A172 (cell line): ENCODE measurements at places on chromosomes 13 and 19.

DNA sequence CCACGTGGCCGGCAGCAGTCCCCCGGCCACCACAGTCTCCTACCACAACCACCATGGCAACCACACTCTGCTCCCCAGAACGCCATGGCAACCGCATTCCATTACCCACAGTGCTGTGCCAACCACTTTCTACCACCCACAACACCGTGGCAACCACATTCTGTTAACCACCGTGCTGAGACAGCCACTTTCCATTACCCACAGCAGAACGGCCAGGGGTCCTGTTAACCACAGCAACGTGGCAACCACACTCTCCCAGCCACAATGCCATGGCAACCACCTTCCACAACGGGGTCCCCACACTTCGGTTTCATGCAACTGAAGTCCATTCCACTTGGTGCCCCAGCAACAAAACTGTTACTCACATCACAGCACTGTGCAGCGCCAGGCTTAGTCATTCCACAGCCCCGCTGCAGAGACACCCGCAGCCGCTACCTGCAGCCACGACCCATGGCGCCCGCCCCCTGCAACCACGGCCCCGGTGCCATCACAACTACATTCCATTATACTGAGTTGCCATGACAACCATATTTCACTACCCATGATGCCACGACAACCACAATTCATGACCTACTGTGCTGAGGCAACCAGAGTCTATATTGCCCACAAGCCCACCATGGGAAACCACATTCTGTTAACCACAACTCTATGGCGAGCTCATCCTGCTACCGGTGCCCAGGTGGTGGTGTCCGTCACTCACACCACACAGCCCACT, 10.0 kb downstream of the DPF1 start:
- DNase-seq, result peak; percentile 86

DNA sequence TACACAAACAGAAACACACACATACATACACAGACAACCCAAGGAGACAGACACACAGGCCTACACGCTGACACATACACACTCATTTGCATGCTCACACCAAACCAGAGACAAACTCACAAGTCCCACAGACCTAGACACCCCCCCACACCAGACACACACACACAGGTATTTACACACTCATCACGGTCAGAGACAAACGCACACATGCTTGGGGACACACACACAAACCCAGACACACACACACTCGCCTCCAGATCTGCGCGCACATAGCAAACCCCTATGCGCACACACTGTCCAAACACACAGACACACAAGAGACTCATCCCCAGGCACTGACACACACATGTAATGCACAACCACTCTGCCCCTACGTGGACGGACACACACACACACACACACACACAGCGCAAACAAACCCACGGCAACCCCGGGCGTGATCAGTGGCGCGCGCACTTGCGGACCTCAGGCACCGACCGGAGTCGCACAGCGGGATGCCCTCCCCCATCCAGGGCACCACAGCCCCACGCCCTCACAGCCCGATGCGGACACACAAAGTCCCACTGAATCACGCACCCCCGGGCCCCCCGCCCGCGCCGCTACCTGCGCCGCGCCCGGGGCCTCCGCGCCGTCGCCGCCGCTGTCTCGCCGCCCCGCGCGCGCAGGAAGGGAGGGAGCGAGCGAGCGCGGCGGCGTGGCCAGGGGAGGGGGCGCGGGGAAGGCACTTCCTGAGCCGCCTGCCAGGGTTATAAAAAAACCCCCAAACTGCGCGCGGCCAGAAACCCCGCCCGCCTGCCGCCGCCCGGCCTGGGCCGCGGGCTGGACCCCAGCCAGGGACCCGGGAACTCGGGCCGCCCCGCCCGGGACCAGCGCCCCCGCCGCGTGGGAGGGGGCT, at the start of gene ADAMTS10:
Gene ADAMTS10, minus strand, starts transcription at position 675 of the 895 bp plus-strand sequence. CDS start 5,005 bp downstream, outside the sequence.
- DNase-seq, result no peak

DNA sequence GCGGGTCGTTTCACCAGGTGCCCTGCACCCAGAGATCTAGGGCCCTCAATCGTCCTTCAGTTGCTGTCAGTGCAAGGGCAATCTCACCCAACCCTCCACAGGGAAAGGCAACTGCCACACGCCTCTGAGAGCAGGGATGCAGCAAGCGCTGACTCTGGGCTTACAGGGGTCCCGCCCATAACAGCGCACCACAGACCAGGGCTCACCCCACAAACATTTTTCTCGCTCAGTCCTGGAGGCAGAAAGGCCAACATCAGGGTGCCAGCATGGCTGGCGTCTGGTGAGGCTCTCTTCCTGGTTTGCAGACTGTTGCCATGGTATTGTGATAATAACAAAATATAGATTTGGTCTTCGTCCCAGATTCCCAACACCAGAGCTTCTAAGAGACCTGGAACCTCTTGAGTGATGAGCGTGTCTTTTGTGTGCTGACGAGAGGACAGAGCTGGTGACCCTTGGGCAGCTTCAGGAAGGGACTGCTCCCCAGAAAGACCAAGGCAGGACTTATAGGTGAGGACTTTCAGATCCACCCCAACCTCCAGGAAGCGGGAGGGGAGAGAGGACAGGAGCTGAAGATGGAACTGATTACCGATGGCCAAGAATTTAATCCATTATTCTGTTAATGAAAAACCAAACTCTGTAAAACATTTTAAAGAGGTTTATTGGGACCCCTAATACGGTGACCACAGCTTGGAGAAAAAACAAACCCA, 51.3 kb downstream of the C13orf46 start:
- DNase-seq, result no peak

DNA sequence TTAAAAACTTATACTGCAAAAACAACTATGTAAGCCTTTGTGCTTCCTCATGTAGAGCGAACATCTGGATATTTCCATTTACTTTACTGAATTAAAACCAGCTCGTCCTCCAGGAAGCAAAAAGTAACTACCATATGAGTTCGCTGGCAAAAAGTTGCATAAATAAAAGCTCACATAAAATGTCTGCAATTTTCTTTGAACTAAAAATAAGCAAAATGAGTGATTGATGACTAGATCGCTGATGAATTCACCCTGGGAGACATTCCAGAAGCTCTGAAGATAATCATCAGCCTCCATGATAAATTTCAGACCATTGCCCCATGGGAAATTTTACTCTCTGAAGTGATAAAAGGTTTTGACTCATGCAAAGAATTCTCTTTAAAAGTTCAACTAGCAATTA, 67.3 kb upstream of the SACS start:
- peak; percentile 90 for DNase-seq

GRCh38 chr19:33501693-33502356, 19.8 kb downstream of the PEPD start:
- DNase-seq, result no peak

DNA sequence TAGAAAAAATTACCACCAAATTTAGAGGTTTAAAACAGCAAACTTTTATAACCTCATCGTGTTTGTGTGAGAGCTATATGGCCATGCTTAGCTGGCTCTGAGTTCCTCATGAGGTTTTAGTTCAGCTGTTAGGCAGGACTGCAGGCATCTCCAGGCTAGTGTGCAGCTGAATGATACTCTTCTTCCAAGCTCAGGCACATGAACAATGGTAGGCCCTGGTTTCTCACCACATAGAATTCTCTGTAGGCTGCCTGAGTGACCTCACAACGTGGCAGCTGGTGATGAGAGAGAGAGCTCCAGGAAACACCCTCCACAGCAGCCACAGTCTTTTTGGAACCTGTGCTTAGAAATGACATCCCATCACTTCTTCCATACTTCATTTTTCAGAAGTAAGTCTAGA, 540.6 kb upstream of the MIR17HG start:
- DNase-seq, result no peak

DNA sequence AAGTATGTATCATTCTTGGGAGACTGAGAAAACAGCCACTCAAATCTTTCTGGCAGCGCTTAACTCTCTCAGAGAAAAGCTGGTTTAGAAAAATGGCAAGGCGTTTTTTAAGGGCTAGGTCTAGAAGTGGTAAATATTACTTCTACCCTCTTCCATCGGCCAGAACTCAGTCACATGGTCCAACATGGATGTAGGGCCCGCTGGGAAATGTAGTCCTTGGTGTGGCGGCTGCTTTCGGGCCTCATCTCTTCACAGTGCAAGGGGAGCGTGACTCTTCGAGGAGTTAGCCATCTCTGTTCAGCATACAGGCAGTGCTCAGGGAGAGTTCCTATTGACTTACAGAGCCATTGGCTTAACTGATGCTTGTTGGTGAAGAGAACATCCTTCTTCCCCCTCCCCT, 6.3 kb downstream of the VSTM2B start:
- no peak for DNase-seq

DNA sequence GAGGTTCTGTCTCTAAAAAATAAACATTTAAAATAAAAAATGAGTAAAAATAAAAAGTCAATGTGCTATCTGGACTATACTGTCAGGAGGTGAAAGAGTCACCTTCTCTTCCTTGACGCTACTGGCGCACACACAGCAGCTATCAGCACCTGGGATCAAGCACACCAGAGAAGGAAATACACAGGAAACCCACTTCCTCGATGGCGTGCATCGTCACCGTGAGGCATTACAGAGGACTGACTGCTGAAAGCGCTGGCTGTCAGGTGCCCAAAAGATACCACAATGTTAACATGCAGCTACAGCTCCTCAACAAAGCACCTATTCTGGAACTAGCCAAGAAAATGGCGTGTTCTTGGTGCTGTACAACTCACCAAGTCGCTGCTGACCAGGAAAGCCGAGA, 6.1 kb downstream of the SLC35E1 start:
- no peak for DNase-seq

DNA sequence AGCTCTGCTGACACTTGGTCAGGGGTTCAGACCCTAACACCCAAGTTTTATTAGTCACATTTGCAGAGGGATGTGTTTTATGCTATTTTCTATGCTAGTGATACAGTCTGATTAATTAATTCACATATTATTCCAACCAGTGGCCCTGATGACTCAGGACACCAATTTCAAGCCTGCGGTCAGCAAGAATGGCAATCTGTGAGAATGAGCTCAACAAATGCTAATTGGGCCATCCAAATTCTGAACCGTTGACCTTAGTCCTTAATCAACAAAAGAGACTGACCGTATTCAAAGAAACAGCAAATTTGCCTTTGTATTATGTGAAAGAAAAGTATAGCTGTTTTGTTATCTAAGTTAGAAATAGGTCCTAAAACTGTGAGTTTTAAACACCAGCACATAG, 9.6 kb upstream of the KL start:
- no peak for DNase-seq

GRCh38 chr19:12205296-12205695, 42.4 kb downstream of the ZNF136 start:
- no peak for DNase-seq

DNA sequence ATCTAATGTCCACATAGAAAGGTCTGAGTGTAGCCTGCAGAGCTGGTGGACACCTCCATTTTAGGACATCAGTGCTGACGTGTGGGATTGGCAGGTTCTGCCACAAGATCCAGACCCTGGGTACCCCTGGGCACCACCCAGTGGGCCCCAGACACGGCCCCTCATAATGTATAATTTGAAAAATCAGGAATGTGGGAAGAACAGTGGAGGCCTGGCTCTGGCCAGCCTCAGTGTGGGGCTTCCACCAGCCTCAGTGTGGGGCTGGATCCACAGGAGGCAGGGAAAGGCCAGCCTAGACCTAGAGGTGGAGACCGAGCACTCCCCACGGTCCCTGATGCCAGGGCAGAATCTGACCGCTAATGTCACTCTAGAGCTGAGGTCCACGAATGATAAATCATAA, 150.7 kb upstream of the SOX1 start:
- DNase-seq, result no peak

- no peak for DNase-seq
Measured at GRCh38 chr19:4319067-4319718, 14.8 kb downstream of the FSD1 start.

DNA sequence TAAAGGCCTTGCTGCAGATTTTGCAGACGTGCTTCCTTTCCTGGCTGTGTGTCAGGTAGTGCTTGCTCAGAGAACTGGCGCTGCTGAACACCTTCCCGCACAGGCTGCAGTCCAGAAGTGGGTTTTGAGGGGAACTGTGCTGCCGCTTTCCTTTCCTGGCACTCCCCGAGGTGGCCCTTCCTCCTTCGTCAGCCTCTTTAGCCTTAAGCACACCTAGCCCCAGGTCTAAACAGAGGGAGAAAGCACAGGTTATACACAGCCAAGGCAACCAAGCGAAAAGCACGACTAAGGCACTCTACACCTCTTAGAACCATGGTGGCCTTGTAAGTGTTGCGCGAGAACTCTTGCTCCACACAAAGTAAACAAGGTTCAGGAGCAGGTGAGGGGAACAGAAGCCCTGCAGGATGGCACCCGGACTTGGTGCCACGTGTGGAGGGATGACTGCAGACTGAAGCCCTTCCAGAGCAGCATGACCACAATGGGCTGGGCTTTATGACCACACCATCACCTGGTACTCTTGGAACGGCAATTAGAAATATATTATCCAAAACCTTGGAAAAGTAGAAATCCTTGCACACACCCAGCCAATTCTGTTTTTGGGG, 23.6 kb downstream of the ZNF541 start:
- no peak for DNase-seq

DNA sequence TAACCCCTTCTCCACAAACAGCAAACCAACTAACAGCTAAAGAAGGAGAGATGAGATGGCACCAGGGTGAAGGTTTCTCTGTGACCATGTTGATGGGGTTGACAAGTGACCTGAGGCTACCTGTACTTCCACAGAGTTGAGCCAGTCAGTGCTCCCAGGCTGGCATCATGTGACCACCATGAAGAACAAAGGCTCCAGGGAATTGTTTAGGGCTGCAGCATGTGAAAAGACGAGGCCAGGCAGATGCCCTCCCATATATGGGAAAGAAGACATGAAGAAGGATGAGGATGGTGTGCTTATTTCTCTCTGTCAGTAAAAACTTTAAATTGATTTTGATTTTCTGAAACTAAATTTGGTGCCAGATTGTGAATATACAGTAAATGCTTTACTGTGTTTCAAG, 220.6 kb downstream of the OLFM4 start:
- no peak for DNase-seq

- DNase-seq, result no peak
Measured at GRCh38 chr13:21894091-21894490, 223.2 kb downstream of the FGF9 start.

- no peak for DNase-seq
Measured at GRCh38 chr19:18659281-18660050, 22.6 kb downstream of the KLHL26 start.

DNA sequence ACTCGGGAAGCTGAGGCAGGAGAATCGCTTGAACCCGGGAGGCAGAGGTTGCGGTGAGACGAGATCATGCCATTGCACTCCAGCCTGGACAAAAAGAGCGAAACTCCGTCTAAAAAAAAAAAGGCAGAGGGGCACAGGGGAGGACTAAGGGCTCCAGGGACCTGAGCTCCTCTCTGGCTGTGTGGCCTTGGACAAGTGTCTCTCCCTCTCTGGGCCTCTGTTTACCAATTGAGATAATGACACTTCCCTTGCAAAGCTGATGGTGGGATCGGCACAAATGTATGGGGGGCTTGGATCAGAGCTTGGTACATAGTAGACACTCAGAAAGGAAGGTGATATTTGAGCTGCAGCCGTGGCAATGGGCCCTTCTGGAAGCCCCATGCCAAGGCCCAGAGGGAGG, 11.4 kb upstream of the SPACA4 start:
- no peak for DNase-seq

- no peak for DNase-seq
Measured at GRCh38 chr13:19681517-19681916, 48.1 kb downstream of the MPHOSPH8 start.
